ENCODE measurements at places on chromosomes 2 and 18.

GRCh38 chr2:160289126-160289525 lies 89.1 kb upstream of the ITGB6 start:
- DNase-seq = no peak

DNA sequence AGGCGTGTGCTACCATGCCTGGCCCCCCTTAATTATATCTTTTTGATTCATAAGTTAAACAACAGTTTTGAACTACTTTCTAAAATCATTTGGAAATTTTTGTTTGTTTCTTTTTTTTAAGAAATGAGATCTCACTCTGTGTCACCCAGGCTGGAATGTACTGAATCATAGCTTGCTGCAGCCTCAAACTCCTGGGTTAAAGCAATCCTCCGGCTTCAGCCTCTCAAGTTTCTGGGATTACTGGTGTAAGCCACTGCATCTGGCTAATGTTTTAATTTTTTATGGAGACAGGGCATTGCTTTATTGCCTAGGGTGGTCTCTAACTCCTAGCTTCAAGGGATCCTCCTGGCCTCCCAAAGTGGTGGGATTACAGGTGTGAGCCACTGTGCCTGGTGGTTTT lies 71.5 kb downstream of the BABAM2 start:
- DNase-seq = no peak

- DNase-seq = peak; percentile 75
Measured at GRCh38 chr2:221254299-221254698, 317.8 kb downstream of the EPHA4 start.

GRCh38 chr2:212423089-212423488 lies 115.5 kb downstream of the ERBB4 start:
- no peak for DNase-seq

- DNase-seq = no peak
Measured at GRCh38 chr18:31206787-31207381, 44.2 kb upstream of the DSC1 start.

DNA sequence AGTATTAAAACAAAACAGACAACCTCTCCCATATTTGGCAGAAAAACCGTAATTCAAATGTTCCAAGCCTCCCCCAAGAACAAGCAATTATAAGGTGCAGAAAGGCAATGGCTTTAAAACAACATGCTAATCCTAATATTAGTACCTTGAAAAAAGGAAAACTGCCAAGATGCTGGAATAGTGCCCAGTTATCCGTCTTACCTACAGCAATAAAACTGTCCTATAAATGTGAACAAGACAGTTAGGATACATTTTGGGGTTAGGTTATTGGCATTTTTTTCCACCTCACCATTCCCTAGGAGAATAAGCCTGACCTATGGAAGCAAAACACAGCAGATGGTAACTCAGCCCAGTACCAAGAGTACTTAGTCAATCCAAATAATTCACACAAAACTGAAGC lies 83.2 kb downstream of the TCF4 start:
- peak; percentile 30 for DNase-seq

DNA sequence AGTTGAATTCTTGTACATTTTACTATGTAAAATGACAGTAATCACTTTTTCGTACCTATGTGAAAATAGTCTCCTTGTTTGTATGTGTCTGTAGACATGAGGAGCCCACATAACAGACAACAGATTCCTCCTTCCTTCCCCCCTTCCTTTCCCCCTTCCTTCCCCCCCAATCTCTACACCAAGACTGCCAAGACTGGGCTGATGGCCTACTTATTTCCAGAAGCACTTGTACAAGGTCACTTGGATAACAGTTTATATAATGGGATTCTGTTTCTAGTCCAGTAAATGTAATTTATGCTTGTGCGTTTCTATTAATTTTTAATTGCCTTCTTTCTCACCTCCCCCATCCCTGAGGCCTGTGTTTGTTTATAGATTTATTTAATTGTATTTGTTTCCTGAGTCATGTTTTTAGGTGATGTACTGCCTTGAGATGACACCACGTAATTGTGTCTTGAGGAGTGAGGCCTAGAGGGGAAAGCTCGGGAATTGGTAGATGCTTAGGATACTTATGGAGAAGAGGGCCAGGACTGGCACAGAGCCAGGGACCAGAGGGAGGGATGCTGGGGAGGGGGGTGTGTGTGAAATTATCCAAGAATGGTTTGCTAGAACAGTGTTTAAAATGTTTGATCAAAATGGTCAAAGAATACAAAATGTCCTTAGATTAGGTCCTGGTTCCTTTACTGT lies 12.3 kb downstream of the B3GNT2 start:
- no peak for DNase-seq

GRCh38 chr18:8373486-8373885 lies 235.8 kb upstream of the RAB12 start:
- DNase-seq = no peak

GRCh38 chr2:46521215-46521683 lies 41.9 kb downstream of the TMEM247 start:
- DNase-seq = peak; percentile 84

DNA sequence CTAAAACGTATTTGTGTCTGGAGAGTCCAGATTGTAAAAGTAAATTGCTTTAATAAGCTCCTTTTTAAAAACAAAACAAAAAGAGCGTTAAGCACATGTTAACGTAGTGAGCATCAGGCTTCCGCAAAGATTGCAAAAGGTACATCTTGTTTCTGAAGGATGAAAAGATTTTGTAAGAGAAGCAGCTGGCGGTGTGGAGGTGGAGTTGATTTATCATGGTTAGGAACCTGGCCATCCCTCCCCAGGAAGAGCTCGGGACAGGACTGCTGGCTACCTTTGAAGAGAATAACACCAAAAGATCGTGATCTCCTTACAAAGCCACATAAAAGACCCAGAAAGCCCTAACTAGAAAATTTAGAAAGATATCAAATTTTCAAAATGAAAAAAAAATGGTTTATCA lies 132.2 kb downstream of the DNER start:
- DNase-seq = no peak

DNA sequence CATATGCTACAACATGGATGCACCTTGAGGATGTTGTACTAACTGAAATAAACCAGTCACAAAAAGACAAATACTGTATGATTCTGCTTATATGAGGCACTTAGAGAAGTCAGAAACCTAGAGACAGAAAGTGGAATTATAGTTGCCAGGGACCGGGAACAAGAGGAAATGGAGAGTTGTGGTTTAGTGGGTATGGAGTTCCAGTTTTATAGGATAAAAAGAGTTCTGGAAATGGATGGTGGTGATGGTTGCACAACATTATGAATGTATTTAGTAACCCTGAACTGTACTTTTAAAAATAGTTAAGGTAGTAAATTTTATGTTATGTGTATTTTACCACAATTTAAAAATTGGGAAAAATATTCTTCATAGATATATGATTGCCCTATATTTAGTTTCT lies 97.7 kb downstream of the DPP4 start:
- no peak for DNase-seq

DNA sequence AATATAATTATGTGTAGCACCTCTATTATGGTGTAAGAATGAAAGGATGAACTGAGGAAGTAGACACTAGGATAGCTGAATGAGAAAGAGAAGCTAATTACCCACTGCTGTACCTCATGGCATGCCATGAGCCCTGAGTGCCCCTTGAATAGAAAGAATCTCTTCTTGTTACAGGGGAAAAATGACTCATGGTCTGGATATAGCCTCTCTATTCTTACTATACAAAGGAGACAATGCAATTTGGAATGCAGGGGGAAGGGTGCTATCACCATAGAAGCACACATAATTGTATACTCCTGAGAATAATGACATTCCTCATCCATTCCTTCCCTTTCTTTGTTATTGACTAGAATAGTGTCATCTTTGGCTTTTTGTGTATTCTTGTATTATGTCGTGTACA lies 385.2 kb downstream of the CDH7 start:
- no peak for DNase-seq

- no peak for DNase-seq
Measured at GRCh38 chr2:65380255-65380654, 52.1 kb downstream of the SPRED2 start.

DNA sequence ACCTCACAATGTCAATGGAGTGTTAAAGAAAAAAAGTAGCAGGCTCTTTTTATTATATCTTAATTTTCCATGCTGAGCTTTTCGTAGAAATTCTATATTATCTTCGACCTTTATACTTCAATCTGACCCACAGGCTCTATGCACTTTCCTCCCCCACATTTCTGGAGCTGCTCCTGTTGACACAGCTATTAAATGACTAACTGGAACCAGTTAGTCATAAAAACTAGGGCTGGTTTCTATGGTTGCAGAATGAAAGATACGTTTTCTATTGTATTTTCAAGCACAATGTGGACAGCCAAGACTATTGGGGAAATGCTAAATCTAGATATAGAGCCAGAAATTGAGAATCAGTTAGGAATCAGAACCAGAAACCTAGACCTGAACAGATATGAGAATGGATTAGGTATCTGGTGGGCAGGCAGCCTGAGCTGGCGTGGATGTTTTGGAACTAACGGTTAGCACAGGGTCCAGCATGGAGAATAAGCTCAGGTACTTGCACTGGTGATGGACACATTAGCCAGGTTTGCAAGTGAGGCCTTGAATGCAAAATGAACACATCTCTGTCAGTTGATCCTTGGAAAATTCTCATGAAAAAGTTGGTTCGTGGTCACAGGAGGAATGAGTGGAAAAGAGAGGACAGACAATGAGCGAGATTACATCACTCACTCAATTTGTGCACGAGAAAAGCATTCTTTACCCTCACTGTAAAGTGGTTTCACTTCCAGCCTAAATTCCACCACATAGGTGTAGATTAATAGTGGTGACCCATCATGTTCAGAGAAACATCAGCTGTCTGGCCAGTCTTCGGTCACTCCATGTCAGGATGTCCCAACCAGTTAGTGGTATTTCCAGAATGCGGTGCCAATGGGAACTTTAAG lies 144.6 kb upstream of the EPHA4 start:
- no peak for DNase-seq

GRCh38 chr2:60844105-60844504 lies 37.3 kb upstream of the REL start:
- DNase-seq = no peak

GRCh38 chr2:98761267-98761781 lies 30.4 kb upstream of the MGAT4A start:
- DNase-seq = no peak

DNA sequence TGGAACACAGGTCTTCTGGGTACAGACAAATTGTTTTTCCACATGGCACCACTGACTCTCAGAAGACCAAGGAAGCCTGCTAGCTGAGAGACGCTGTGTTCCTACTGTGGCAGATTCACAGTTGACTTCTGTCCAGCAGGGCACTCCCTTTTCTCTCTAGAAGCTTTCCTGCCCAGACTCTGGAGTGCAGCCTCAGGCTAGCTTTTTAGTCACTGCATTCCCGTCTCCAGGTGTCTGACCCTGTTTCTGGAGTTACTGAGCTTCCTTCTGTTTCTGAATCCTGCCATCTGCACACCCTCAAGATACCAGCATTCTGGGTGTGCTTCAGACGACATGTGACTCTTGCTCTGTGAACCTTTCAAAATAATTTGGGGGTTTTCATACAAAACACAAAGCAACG lies 125.1 kb downstream of the TMEM200C start:
- DNase-seq = peak; percentile 41

DNA sequence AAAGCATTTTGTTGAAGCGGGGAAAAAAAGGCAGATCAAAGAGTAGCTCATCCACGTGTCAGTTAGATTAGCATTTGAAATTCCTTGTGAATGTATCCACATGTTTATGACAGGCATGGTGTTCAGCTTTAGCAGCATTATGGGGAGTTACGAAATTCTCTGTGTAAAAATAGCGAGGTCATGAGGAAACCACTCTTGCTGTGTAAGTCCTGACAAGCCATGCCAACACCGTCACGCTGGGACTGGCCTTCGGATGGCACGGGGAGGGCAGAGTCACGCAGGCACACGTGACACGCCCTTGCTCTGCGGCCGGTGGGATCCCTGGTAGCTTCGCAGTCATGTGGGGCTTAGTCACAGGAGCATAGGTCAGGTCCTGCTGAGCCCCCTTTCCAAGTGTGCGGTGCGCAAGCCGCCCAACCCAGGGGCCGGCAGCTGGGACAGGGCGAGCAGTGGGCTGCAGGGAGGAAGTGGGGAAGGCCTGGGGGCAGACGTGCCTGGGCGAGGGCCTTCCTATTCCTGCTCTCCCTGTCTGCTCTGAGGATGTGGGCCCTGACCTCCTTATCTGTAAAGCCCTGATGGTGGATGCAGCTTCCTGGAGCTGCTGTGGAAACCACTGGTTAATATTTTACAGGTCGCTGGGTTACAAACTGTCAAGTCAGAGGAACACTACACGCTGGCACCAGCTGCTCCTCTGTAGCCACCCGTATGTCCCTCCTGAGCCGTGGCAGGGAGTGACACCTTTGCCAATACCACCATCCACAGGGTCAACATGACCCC lies 18.0 kb downstream of the MBP start:
- no peak for DNase-seq

- DNase-seq = no peak
Measured at GRCh38 chr2:238874330-238875050, 26.6 kb downstream of the TWIST2 start.

DNA sequence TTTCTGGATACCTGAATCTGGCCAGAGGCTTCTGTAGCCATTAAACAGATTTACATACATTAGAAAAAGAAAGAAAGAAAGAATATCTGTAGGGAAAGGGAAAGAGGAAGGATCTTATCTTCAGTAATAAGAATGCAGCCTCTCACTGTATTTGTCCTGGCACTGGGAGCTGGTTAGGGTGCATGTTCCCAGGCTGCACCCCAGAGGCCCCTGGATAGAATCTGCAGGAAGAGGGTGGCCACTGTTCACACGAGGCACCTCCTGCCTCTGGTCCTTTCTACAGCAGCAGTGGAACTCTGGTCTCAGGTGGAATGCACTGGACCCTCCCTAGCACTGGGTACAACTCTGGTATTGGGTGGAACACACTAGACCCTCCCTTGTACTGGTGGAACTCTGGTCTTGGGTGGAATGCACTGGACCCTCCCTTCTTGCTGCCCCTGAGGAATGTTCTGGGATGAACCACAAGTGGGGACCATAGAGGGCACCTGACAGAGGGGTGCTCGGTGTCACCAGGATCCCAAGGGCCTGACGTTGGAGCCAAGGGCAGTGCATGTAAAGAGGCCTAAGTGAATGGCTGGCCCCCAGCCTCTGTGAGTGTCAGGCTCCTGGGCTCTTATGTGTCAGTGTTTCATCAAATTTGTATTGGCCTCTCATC lies 27.4 kb upstream of the PXDN start:
- no peak for DNase-seq

DNA sequence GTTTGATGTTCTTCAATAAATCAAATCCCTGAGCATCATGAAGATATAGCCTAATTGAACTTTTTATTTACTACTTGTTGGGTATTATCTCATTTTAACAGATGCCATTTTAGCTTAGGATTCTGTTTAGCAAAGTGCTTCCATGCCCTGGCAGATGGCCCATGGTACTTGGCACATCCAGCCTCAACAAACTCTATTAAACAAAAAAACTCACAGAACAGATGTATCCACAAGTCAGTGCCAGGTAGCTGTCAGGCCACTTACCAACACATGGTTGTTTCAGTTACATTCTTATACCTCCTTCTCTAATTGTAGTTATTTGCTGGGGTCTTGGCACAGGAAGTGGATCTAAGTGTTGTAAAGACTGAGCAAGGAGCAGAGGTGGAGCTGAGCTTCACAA lies 29.6 kb downstream of the GAD1 start:
- DNase-seq = peak; percentile 82

- DNase-seq = peak; percentile 41
Measured at GRCh38 chr2:122451040-122451439, 695.6 kb downstream of the TSN start.

- no peak for DNase-seq
Measured at GRCh38 chr2:54895730-54896129, 154.5 kb downstream of the RTN4 start.

GRCh38 chr18:22185273-22185672 lies 15.9 kb downstream of the GATA6 start:
- DNase-seq = no peak

Data from NCI-H2171 treated with DMSO at 0.1 percent for 48 hours (cell line).